ENCODE measurements at places on chromosomes 1 and 21.
A peak's percentile ranks its signal among the peaks of the same experiment; 100 is the strongest.

DNA sequence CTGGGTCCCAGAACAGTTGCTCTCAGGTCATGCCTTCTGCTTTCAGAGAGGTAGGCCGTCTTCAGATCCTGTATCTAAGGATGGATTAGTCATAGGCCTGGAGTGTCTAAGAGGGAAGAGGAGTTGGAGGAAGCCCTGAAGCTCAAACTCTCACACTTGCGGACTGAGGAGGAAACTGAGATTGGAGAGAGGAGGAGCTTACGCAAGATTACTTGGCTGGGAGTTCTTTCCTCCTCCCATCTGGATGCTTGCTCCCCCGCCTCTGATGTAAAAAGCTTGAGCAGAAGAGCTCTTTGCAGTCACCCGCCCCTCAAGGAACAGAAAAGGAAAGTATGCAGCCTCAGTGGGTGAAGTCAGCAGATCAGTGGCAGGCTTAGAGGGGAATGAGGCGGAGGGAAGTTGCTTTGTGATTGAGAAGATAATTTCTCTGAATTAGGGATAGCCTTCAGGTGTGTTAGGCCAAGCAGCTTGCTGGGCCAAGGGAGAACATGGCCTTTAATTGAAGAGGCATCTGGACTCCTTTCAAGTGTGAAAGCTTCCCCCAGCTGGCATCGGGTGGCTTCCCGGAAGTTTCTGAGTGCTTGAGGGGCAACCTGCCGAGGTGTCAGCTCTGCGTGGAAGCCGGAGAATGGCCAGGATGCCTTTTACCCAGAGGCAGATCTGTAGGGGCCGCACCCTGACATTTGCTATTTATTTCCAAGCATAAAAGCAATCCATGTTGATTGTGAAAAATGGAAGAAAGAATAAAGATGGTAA lies 6.6 kb downstream of the ADORA1 start:
- DNase-seq: peak; percentile 32

GRCh38 chr1:245051349-245052221 lies 103.2 kb upstream of the KIF26B start:
- no peak for DNase-seq

- DNase-seq: peak; percentile 77
Measured at GRCh38 chr1:93680420-93681100, 1.1 kb downstream of the BCAR3 start.

DNA sequence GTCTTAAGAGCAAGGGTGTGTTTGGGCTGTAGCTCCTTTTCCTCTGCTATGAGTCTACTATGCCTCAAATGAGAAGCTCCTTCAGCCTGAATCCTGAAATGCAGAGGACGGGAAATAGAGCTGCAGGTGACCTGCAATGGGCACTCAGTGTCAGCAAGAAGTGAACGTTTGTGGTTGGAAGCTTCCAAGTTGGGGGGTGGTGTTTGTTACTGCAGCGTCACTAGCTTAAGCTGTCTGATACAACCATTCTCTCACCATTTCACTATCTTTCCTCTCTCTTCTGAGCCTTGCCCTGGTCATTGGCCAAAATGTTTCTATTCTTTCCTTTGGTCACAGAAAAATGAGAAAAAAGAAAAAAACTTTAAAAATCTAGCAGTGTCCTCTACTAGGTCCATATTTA lies 19.4 kb downstream of the TRIM67 start:
- DNase-seq: no peak

DNA sequence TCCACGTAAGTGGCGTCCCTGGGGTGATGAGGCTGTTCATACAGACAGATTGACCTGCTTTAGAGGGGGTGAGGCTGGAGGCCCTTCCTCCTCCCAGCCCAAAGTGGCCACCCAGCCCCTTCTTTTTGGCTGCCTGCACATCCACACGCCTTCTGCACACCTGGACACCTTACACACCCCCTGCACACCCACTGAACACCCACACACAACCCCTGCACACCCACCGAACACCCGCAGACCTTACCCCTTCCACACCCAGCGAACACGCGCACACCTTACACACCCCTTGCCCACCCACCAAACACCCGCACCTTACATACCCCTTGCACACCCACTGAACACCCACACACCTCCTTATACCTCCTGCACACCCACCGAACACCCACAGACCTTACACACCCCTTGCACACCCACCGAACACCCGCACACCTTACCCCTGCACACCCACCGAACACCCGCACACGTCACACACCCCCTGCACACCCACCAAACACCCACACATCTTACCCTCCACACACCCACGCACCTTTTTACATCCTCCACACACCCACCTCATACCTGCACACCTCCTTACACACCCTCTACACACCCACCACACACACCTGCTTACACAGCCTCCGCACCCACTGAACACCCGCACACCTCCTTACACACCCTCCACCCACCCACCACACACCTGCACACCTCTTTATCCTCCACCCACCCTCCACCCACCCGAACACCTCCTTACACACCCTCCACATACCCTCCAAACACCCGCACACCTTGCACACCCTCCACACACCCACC lies 37.7 kb downstream of the COQ8A start:
- no peak for DNase-seq

- DNase-seq: no peak
Measured at GRCh38 chr21:36055551-36055950, 4.8 kb downstream of the SETD4 start.

GRCh38 chr1:111654839-111655238 lies 35.2 kb downstream of the RAP1A start:
- no peak for DNase-seq

DNA sequence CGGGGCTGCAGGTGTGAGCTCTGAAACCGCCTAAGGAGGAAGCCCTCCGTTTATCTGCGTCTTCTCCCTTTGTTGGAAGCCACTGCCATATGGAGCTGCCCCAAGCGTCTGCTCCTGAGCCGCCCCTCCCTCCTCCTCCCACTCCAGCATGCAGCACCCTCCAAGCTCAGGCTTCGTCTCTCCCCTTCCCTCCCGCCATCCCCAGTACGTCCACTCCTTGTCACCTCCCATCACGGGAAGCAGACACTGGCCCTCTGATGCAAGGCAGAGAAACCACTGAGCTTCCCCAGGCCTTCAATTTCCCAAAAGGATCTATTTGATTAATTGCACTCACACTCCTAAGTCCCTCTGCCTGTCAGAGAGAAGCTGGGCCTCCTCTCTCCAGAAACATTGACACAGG lies 52.5 kb downstream of the NFASC start:
- no peak for DNase-seq

GRCh38 chr21:36698981-36699545 lies at the start of gene SIM2:
Gene SIM2, plus strand, starts transcription at chr21:36699115. Its CDS starts 632 bp downstream, at chr21:36699747.
- DNase-seq: no peak

DNA sequence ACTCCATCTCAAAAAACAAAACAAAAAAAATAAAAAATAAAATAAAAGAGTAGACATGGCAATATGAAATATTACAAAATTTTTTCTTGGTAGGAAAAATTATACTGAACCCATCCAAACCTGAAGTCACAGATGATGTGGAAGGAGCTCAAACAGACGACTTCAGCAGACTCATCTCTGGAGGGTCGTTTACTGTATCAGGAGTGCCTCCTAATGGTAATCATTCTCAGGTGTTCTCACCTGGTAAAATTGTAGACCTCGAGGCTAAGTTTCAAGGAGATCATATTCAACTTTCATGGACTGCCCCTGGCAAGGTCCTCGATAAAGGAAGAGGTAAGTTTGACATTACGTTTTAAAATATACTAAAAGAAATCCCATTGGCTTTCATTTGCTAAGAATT lies 54.3 kb upstream of the SH3GLB1 start:
- DNase-seq: no peak

- DNase-seq: no peak
Measured at GRCh38 chr1:230101556-230101955, 34.5 kb downstream of the GALNT2 start.

- no peak for DNase-seq
Measured at GRCh38 chr1:52477876-52478275, 73.5 kb downstream of the PRPF38A start.

- no peak for DNase-seq
Measured at GRCh38 chr1:44802306-44803061, 2.3 kb downstream of the PLK3 start.

DNA sequence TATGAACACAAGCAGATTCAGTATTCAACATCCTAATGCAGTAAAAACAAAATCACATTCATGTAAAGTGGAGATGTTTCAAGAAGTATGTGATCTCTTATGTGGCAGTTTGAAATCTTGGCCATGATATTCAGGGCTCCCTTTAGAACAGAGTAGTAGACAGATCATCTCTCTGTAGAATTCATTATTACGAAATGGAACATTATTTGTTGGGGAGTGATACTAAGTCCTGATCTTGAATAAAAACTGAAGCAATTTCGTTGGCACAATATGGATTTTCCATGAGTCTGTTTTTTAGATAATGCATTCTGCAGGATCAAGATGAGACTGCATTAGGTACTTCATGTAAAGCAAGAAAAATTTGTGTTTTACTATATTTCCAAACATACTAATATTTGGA lies 264.4 kb upstream of the NRIP1 start:
- no peak for DNase-seq

DNA sequence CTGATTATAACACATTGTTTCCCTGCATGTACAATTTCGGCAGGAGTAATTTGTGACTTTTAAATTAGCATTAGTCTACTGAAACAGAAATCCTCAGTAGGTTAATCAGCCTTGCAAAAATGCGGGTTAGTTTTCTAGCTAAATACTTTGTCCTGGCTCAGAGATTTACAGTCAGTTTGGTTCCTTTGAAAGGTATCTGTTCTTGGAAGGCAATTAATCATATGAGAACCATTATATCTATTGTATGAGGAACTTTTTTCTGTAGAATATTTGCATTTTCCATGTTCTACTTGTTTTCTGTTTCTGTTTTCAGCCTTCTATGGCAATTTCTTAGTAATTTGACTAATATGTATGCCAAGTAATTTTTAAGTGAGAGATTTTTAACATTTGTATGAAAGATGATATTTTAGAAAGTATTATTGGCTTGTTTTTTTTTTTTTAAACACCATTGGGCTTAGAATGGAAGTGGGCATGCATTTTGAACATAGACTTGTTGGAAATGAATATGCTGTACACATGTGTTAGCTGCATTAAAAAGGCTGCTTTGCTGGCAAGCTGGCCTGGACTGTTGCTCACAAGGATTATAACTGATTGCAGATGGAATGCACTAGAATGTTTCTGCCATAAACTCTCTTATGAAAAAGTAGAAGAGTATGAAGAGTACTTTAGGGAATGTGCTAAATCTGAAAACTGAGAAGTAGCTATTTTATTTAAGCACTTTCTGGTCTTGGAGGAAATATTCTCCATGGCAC lies 26.2 kb downstream of the KIF1B start:
- DNase-seq: no peak

DNA sequence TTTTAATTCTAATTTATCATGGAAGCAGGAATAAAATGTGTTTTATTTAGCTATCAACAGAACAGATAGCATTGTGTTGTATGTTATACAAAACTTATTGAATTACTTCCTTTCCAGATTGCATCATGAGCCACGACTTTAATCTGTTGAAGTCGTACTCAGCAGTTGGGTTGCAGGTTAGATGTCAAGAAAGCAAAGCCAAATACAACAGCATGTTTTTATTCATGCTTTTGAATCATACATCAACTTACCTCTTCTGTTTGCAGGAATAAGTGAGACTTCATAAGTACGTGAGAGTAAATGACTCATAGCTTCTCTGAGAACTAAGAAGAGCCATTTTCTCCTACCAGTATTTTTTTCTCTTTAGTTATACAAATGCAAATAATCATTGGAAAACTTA lies 110.8 kb upstream of the ADGRL4 start:
- no peak for DNase-seq

- no peak for DNase-seq
Measured at GRCh38 chr1:218164111-218164929, 120.8 kb upstream of the RRP15 start.

DNA sequence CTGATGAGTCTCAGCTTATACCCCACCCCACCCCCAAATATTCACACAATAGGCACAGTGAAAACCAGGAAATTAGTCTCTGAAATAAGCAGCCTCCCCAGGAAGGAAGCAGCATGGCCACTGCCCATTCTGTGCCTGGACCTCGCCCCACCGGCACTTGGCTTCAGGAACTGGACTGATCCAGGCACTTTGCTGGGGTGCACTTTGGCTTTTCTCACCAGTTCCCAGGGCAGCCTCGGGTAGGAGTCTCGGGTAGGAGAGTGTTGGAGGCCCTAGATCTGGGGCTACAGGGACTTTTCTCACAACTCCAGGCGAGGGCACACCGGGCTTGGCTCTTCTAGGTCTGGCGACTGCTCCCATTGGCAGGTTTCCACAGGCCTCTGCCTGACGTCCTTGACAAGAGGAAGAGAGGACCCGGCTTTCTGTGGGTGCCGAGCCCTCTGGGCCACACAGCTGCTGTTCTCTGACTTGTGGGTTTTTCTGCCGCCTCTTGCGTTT lies 18.7 kb downstream of the ADARB1 start:
- DNase-seq: no peak

- DNase-seq: no peak
Measured at GRCh38 chr1:95604771-95605170, 370.8 kb downstream of the RWDD3 start.

- no peak for DNase-seq
Measured at GRCh38 chr1:206729507-206729906, 41.1 kb upstream of the IL19 start.

DNA sequence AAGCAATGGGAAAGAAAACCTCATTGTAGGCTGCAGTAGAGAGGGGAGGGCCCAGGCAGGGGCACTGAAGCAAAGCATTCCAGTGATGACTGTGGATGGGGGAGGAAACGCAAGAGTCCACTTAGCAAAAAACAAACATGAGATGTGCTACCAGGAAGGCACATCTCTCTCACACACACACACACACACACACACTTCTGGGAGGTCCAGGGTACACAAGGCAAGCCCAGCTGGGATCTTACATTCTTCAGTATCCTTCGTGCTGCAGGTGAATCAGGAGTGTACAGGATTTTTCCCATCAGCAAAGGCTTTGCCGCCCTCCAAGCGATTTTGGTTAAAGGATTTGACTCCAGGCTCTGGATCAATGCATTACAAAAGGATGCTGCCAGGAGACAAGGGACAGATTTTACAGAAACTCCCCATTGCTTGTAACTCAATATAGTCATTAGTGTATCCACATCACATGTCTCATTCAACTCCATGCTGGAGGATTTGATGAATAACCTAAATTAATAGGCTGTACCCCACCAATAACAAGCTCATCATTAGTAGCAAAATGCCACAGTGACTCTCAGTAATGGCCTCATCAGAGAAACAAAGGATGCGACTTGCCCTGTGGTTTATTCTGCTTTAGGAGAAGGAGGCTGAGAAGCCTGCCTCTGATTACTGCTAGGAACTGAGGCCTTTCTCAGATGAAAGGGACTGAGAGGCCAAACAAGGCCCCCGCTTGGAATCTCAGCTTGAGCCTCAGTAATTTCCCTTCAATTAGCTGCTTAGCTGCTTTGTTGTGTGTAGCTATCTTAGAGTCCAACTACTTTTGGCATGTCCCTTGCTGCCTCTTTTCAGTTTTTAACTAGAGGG lies 41.6 kb downstream of the ABCA4 start:
- no peak for DNase-seq

- no peak for DNase-seq
Measured at GRCh38 chr1:160129046-160129445, 13.5 kb downstream of the ATP1A2 start.
